ENCODE measurements at places on chromosomes 3 and 15.

DNA sequence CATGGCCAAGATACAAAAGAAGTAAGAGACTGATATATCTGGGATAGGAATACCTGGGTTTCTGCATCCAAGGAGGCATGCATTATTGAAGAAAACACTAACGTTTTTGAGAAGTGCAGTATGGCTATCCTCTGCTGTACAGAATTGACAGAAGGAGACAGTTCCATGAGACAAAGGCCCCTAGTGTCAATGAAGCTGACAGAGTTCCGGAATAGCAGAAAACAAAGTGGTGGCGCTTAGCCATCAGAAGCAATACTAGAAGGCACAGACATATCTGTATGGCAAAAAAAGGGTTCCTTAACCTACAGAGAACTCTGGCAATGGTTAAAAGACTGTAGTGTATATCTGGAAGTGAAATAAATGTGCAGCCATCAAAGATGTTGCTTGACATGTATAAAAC, 77.8 kb downstream of the VGLL3 start:
- DNase-seq, result no peak

DNA sequence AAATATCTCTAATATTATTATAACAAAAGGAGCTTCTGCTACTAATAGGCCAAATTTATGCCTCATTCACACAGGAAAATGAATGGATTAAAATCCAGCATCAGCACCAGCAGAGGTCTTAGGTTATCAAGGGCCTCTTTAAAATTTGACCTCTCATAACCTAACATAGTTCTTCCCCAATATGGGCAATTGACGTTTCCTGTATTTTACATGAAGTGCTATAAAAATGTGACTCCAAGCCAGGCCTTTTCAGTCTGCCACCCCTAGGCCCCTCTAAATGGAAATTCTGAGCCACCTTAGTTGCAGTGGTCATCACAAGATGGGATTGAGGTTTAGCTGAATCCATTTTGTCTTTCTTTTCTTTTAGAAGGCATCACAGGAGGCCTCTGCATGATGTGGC, 70.1 kb downstream of the CASR start:
- DNase-seq, result no peak

- no peak for DNase-seq
Observed at GRCh38 chr15:77846986-77847385, 214.3 kb upstream of the LINGO1 start.

DNA sequence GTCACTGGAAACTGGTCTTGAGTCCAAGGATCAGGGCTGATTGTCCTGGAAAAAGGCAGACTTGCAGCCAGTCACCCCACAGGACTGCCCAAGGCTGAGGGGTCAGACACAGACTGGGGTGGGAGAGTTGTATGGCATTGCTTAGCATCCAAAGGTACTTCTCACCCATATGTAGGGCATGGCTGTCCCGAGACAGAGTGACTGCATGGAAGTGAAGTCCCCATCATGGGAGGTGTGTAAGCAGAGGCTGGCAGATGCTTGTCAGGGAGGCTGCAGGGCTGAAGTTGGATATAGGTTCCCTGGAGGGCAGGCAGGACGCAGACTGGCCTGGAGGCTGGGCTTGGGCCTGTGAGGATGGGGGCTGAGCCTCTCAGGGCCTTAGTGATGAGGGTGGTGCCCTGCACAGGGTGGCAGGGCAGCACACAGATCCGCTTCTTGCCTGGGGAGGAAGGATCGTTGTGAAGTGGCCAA, 31.1 kb downstream of the PSTPIP1 start:
- DNase-seq, result no peak

DNA sequence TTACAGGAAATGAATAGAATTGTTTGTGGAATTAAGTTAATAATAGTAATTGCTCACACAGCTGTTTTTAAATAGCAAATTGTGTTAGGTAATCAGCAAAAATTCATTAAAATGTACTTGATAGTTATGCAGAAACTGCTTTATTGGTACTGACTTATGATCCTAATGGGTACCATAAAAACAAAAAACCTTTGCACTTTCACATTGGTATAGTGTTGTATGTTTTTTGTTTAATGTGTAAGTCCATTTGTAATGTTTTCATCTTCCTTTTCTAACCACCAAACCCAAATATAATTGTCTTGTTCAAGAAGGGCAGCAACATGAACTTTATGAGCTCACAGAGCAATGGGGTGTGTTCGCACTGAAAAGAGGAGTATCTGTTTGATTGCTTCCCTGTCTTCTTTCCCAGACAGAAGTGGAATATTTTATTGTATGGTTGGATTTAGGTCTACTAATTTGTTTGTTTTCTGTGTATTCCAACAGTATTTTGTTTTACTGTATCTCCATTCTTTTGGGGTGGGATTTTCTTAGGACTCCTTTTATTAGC, 135.8 kb downstream of the TCF12 start:
- DNase-seq, result no peak

- no peak for DNase-seq
Observed at GRCh38 chr3:126039870-126040269, 44.1 kb downstream of the SLC41A3 start.
